IPS-NIHi11 (cell line): ENCODE measurements at places on chromosomes 11 and 22.

GRCh38 chr11:46667043-46667481 is 33.4 kb downstream of the ARHGAP1 start:
- DNase-seq: no peak

DNA sequence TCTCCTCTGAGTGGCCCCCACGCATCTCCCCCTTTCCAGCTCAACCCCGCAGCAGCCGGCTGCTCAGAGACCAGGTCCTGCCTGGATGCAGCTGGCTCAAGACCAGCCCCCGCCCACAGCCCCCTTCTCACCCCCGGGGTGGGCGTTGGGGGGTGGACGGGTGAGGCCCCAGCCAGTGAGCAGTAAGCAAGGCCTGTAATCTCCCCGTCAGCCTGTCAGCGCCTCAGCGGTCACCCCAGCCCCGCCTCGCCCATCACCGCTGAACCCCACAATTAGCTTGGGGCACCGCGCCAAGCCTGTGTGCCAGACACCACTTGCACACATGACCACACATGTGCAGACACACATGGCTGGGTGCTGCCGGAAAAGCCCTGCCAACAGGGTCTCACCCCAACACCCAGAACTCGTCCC is 5.9 kb downstream of the PLXNB2 start:
- DNase-seq: no peak

DNA sequence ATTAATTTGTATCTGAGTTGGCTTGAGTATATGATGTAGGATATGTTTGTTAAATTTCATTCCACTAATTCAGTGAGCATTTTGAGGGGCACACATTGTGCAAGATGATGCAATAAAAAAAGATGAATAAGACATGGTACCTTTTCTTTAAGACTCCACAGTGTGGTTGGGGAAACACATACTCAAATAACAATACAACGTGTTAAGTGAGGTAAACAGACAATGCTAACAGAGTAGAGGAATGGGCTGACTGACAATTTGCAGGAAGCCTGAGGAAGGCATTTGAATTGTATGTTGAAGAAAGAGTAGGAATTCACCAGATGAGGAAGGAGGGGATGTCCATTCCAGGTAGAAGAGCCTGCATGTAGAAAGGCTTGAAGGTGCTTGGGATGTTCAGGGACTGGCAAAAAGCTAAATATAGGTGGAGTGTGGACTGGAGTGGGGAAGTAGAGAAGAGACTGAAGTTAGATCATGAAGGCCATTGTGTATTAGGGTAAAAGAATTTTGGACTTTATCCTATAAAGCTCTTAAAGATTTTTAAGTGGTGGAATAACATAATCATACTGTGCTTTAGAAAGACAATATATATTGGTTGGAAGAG is 6.8 kb downstream of the RNF169 start:
- peak; percentile 37 for DNase-seq

- no peak for DNase-seq
Measured at GRCh38 chr11:133529807-133530500, 2.3 kb downstream of the OPCML start.

DNA sequence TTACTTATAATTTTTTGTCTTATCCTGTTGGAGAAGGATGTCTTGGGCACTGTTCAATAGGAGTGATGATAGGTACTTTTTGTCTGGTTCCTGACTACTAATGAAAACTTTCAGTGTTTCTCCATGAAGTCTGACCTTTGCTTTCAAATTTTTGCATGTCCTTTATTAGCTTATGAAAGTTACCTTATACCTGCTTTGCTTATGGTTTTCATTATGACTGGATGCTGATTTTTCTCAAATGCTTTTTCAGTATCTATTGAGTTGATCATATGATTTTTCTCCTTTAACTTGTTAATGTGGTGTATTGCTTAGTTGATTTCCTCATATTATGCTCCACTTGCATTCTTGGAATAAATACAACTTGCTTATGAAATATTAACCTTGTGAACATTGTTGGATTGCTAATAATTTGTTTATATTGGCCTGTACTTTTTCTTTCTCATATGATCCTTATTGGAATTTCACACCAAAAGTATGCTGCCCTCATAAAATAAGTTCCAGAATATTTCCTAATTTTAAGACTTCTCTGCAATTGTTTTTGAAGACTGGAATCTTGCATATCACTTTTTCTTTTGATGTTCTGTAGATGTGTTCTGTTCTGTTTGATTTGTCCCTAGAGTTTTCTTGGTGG is 85.0 kb upstream of the SC5D start:
- no peak for DNase-seq

- DNase-seq: peak; percentile 85
Measured at GRCh38 chr11:31958076-31958735, 132.7 kb upstream of the RCN1 start.

- DNase-seq: peak; percentile 73
Measured at GRCh38 chr11:124669193-124669592, 4.3 kb downstream of the SIAE start.

- DNase-seq: no peak
Measured at GRCh38 chr11:69152733-69153421, 2.9 kb upstream of the SMIM38 start.

DNA sequence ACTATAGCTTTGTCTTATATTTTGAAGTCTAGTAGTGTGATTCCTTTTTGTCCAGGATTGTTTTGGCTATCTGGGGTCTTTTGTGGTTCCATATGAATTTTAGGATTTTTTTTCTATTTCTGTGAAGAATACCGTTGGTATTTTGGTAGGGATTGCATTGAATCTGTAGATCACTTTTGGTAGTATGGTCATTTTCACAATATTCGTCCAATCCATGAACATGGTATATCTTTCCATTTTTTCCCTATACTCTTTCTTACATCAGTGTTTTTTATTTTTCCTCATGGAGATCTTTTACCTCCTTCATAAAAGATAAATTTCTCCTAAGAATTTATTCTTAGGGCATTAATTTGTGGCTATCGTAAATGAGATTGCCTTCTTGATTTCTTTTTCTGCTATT is 29.1 kb downstream of the MADD start:
- DNase-seq: no peak

DNA sequence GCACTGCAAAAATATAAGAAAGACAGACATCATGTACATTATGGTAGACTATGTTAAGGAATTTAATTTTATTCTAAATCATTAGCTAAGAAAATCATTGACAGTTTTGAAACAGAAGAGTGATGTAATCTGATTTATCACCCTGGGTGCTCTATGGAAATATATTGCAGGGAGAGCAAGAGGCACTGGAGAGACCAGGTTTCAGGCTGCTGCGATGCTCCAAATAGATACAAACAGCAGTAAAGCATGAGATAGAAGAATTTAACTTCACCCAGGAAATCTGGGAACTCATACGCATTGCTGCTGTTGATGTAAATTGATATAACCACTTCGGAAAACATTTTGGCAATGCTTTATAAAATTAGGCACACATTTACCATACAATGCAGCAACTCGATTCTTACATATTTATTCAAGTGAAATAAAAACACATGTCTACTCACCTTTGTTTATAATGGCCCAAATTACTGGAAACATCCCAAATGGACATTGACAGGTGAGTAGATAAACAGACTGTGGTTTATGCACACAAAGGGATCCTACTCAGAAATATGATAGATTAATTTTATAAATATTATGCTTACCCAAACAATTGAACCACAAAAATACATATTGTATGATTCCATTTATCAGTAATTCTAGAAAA is 535.1 kb upstream of the CHORDC1 start:
- no peak for DNase-seq

GRCh38 chr11:79242616-79243015 is 198.2 kb downstream of the TENM4 start:
- no peak for DNase-seq

GRCh38 chr11:78800756-78801155 is 226.1 kb upstream of the NARS2 start:
- DNase-seq: no peak

DNA sequence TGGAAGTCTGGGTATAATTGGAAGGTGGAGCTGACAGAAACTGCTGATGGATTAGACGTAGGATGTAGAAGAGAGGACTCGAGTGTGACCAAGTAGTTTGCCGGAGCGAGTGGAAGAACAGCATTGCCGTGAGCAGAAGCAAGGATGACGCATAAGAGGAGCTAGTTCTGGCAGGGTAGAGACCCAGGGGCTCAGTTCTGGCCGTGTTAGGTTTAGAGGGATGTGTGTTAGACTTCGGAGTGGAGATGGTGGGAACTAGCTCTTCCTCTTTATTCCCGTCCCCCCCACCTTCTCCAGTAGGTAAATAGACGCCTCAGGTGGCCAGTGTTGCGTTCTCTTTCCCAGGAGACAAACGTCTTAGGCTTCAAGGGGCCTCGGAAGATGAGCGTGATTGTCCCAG is 19.1 kb downstream of the TUB start:
- no peak for DNase-seq

DNA sequence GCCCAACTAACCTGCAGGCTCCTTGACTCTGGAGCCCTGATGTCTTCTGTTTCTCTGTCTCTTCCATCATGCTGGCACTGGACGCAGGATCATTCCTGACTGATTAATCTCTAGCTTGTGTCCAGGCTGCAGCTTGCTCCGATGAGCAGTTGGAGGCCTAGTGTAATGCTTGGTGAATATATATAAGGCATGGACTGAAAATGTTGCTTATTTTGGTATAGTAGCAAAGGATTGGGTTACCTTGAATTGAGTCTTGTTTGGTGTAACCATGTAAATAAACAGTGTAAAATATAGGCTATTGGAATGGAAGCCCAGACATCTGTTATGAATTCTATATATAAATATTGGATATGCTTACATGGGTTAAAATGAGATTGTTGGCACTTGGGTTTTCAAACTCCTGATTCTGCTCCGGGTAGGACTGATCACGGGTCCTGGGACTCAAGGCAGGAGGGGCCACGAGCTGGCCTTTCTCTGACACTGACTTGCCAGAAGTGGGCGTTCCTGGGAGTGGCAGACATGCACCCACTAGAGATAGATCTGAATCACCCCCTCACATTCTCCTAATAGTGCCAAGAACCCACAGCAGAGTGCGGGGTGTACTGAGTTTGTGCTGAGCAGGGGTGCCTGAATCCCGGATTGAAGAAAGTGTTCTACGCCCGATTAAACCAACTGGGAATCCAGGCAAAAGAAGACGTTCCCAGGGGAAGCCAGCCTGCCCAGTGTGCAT is 25.8 kb downstream of the LRP5 start:
- no peak for DNase-seq

- peak; percentile 57 for DNase-seq
Measured at GRCh38 chr22:39234867-39235687, 9.7 kb downstream of the PDGFB start.

DNA sequence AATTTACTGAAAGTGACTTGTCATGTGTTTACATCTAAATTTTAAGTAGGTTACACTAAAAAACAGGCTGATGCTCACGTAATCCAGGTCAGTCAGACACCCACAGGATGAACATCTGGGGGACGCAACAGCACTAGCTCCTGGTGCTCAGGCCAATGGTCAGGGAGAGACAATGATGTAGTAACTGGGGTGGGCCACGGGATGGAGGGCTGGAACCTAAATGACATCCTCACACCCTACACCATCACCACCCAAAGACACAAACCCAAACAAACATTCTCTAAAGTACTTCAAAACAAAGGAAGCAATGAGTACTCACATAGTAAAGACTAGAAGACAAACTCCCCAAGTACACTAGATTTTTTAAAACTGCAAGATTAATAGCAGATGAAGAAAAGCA is 53.5 kb upstream of the SLC25A1 start:
- no peak for DNase-seq

- no peak for DNase-seq
Measured at GRCh38 chr11:126711977-126712625, 288.5 kb downstream of the KIRREL3 start.

DNA sequence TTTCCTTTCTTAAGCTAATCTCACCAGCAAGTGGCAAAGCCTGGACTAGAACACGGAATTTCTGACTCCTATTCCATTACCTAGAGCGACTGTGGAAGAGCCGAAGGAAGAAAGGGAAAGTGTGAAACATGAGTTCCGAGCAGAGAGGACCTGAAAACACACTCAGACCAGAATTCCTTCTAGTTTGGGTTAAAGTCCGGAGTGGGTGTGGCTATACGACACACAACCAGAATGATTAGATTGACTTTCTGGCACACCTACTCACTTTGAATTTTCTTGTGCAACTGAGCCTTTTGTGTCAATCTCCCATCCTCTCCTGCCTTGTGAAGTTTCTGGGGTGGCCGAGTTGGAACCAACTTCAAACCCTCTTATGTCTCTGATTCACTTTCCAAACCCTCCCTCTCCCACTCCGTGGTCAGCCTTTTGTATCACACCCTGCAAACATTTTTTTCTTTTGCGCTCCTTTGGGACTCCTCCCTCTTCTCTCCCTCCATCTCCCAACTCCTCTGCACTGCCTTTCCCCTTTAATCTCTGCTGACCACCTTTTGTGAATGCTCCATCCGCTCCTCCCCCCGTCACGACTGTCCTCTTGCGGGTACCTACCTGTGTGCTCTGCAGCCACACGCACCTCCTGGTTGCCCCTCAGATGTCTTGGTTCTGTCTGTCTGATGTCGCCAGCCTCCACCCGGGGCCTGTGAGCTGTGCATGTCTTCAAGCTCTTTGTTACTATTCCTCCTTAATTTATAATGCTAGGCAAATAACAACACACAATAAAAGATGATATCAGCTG is 86.3 kb upstream of the BLID start:
- no peak for DNase-seq

GRCh38 chr11:32594272-32594671 is 10.6 kb downstream of the EIF3M start:
- DNase-seq: no peak

DNA sequence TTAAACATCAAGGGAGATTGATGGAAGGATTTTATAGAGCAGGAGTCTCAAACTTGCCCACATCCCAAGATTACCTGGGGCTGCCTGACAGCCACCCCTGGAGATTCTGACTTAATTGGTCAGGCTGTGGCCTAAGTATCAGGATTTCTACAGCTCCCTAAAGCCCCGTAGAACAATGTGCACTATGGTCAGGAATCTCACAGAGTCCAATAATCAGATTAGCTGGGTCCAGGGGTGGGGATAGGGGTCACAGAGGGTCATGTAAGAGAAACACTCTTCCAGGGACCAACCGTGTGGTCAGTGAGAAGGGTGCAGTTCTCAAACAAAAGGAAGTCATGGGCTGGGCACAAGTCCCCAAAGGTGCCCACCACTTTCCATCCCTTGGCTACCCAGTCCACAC is 20.5 kb upstream of the FBLN1 start:
- DNase-seq: no peak
